ELR (cell line): ENCODE measurements at places on chromosomes 11 and 22.

GRCh38 chr22:30232716-30233218 lies 13.8 kb downstream of the LIF start:
- no peak for DNase-seq

- DNase-seq, result peak; percentile 18
Observed at GRCh38 chr22:38257650-38258250, 15.1 kb downstream of the TMEM184B start.

GRCh38 chr11:17974246-17974645 lies 38.6 kb downstream of the SERGEF start:
- DNase-seq, result no peak

DNA sequence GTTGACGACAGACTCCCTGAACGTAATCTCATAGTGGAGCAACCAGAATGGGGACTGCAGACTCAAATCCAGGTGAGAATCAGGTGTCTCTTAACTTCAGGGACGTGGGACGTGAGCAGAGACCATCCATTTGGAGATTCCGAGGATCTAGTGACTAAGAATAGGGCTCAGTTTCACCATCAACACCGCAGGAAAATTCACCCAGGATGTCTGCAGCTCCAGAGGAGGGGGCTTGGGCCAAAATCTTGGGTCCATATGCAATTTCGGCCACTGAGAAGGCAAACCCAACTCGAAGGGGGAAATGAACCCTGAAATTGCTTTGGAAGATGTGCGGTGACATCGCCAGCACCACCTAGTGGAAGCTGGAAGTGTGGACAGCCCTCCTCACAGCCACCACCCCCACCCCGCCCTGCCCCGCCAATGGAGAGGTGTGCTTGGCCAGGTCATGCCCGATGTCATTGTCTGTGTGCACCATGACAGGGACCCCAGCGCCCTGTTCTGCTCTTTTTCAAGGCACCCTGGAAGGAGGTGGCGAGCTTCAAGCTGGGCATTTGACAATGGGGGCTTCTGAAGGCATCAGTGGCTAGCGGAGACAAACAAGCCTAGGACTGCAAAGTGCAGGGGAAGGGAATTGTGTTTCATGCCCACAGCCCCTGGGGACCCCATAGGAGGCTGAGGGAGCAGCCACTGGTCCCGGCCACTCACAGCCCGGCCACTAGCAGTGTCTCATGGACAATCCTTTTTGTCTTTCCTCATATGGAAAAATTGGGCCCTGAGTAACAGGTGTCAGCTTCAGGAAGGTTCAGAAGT lies 24.8 kb downstream of the APOL1 start:
- DNase-seq, result peak; percentile 71

DNA sequence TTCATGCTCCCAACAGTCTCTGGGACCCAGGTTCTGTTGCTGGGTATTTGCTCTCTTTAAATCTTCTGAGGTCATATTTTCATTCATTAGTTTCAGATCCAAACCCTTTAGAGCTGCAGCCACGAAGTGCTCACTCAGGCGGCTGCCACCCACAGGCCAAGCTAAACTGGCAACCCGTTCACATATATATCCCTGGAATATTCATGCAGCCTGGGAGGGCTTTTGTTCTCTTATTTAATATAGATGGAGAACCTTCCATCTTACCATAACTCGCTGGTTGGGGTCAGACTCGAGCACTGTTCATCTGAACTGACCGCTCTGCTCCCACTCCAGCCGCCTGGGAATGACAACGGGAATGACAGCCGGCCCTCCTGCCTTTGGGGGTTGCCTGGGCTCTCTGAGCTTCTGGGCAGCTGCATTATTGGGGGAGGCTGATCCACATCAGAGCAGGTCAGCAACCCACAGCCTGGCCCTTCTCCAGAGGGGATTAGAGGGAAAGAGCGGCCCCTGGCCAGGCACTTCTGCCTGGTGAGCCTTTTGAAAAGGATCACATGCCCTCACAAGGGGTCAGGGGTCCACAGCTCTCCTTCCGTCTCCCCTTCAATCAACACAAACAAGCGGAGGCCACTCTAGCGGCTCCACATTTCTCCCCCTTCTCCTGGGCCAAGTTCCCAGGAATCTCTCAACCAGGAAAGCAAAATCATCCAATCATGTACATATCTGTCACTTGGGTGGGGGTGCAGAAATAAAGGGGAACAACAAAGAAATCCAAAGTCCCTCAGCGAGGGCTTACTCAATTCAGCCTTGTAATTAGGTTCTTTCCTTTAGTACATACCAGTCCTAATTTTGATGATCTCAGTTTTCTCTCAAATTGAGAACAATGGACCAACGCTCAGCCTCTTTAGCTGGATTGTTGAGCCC lies 11.8 kb downstream of the TMEM184B start:
- DNase-seq, result no peak

DNA sequence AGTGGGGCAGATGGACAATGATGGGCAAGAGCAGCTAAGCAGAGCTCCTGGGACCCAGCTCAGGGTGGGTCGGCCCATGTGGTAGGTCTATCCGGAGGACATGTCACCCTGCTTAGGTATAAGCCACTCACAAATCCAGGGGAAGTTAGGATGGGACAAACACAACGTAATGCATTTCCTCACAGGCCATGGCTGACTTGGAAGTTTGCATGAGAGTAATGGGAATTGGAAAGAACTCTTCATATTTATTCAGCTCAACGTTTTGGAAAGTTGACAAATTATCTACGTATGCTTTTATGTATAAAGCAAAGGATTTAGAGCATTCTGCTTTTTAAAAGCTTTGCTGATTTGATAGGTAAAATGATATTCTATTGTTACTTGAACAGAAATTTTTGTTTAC lies 74.9 kb downstream of the SMCO4 start:
- DNase-seq, result no peak

DNA sequence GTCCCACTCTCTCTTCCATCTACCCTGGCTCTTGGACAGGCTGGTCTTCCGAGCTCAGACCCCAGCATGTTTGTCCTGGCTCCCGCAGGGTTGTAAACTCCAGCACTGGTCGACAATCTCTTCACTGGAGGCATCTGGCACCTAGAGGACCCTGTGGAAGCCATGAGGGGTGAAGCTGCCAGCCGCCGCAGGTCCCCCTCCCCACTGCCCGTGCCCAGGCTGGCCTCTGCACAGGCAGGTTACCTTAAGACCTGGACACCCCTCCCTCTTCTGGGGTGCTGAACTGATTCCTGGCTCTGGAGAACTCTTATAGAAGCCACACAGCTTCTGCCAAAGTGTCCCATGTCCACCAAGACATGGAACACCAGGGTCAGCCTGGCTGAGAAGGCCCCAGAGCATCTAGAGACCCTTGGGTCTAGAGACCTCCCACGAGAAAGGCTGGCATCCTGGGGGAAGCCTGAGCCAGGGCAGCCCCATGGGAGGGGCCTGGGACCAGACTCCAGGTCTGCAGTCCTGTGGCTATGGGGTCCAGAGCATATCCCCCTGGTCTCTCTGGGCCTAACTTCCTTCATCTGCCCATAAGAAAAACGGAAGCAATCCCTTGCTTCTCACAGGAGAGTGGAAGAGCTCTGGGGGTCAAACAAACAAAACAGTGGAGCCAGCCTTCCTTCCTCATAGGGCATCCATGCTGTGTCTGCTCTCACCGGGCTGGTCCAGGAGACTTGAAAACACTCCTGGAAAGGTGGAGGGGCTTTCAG lies 30.6 kb downstream of the LMO1 start:
- DNase-seq, result no peak

GRCh38 chr11:69463181-69463994 lies 18.1 kb upstream of the LINC01488 start:
- peak; percentile 37 for DNase-seq

GRCh38 chr22:38218661-38219622 lies 17.1 kb downstream of the MAFF start:
- DNase-seq, result peak; percentile 97

DNA sequence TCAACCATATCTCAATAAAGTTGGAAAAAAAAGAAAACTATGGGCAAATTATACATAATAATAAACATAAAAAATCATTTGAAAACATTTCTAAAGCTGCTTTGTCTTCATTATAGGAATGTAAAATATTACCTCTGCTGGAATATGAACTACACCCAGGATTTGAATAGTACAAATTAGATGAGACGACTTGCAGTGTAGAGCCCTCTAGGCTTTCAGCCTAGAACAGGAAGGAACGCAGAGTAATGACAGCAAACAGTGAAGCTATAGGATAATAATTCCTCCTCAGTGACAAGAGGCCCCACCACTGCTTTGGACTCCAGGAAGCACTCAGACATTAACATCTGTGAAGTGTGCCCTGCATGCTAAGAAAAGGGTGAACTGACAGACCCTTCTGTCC lies 7.7 kb downstream of the OR2AG1 start:
- no peak for DNase-seq

DNA sequence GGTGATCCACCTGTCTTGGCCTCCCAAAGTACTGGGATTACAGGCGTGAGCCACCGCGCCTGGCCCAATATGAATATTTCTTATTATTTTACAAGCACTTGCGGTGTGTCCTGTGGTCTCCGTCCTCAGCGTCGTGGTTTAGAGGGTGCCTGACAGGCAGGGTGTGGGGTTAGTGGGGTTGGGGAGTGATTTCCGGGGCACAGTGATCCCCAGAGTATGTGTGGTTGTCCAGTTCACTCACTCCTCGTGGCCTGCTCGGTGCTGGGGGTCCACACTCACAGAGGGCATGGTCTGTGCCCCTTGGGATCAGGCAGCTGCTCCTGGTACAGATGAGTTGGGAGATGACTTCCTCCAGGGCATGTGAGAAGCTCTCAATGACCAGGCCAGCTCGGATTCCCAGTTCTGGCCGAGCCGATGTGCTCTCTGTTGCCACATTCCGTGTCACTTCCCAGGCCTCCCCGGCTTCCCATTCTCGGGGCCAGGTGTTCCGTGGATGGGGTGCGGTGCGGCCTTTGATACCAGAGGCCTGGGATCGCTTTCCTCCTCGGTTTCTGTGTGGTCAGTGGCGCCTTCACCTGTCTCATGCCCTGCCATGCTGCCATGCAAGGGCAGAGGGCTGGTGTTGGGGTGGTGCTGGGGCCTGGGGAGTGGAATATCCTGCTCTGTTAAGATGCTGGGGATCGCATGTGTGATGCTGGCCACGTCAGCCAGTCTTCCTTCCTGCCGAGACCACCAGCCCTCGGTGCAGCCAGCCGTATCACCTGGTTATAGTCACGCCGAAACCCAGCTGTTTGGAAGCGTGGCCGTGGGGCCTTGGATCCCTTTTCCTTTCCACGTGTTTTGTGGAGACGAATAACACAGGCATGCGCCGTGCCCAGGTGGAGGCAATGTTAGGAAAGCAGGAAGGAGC lies 39.6 kb downstream of the PARVB start:
- DNase-seq, result no peak

GRCh38 chr11:19332476-19332875 lies 91.7 kb upstream of the E2F8 start:
- no peak for DNase-seq

GRCh38 chr11:69014898-69015549 lies 2.0 kb upstream of the MRGPRF start:
- no peak for DNase-seq

GRCh38 chr11:123775289-123775688 lies 21.0 kb upstream of the OR6X1 start:
- DNase-seq, result no peak

- DNase-seq, result no peak
Observed at GRCh38 chr22:19041704-19042074, 80.5 kb downstream of the DGCR2 start.

DNA sequence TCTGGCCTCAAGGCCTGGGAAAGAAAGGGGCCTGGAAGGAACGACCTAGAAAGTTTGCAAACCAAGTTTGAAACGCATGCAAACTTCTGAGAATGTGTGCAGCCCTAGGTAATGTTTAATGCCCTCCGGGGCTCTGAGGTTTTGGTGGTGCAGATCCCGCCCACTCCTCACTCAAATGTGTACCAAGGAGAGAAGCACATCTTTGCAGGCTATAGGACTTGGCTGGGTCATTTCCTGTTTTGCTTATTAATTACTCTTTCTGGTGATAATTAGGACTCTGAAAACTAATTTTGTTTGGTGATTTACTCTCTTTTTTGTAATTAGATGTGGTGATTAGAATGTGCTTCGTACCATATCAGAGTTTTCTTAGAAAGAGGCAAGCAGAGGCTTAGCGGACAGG lies 625.9 kb upstream of the CADM1 start:
- DNase-seq, result no peak

DNA sequence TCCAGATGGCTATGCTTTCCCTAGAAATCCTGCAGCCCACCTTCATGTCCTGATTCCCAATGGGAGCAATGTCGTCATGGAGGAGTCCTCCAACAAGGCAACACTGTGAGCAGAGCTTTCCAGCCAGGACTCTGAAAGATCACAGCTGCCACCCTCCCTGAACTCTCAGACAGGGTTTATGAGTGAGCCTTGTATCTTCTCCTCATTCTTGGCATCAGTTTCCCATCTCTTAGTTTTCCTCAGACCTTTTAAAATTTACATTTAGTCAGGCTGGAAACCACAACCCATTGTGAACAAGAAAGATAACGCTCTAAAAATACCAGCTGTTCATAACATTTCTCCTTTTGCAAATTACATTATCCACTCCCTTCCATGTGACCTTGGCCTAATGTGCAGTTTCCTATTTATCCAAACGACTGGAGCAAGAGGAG lies 15.6 kb upstream of the LYVE1 start:
- no peak for DNase-seq

DNA sequence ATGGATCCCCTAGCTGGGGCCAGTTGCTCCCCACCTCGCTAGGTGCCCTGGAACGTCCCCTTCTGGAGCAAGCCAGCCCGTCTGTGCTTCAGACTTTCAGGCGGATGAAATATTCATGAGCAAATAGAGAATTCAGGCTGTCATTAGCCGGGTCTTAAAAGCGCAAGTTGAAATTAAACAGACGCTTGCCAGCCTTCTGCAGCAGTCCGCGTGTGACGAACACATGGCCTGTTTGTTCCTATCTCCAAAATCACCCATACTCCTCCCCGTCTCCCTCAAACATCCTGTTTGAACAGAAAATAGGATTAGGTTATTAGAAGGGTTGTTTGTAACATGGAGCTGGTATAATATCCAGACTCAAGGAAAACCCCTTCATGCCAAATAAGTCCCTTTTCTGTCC lies 38.7 kb downstream of the MYO18B start:
- DNase-seq, result no peak

GRCh38 chr11:92852229-92852628 lies 117.2 kb upstream of the MTNR1B start:
- no peak for DNase-seq

DNA sequence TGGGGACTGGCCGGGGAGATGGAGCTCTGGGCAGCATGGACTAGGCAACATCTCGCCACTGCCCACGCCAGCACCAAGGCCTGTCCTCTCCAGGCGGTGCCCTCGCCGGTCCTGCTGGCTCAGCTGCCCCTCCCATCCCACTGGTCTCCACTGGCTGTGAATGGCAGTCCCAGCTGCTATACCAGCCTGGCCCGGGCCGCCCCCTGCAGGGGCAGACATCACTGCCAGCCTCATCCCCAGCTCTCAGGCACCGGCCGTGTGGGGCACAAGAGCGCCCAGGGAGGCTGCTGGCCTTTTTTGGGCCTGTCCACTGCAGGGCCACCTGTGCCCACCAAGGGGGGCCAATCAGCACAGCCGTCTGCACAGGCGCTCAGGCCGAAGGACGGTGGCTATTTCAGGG lies 30.1 kb upstream of the H19 start:
- no peak for DNase-seq

DNA sequence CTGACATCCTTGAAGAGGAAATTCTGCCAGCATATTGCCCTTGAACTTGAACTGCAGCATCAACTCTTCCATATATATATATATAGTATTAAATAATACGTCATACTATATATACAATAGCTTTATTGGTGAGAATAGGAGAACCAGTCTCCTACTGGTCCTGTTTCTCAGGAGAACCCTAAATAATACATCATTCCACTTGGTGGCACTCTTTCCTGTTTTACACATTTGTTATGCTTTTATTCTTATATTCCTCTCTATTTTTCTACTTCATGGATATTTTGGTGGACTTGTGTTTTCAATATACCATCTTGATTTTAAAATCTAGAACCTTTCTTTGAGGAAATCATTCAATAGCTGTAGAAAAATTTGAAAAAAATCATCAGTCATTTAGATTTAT lies 193.3 kb downstream of the TRPC6 start:
- DNase-seq, result peak; percentile 36
